ENCODE measurements at places on chromosomes 13 and 19. TPM values are rescaled to one million over a fixed set of nuclear protein-coding genes. Genes with fewer than 3 reads are reported as not detected.

The SHISA7 gene
- 4.6 TPM for total RNA-seq

The HSPB6 gene
- 0.23 TPM for total RNA-seq

The KLHL26 gene
- 8.3 TPM for total RNA-seq

The ANGPTL4 gene
- 1.6 TPM for total RNA-seq

The MBD3 gene
- 42.4 TPM for total RNA-seq

The LPAR2 gene
- 16.1 TPM for total RNA-seq

The SH2D3A gene
- total RNA-seq = 8.5 TPM

The ZNF264 gene
- total RNA-seq = 30.4 TPM

The ZFR2 gene
- total RNA-seq = 12.0 TPM

The OR7A5 gene
- total RNA-seq = not detected

The ACER1 gene
- total RNA-seq = not detected

The SIGLEC9 gene
- 0.69 TPM for total RNA-seq

The MAST3 gene
- total RNA-seq = 12.7 TPM

The HSH2D gene
- total RNA-seq = not detected

The PNMA8B gene
- total RNA-seq = 33.0 TPM

The POGLUT2 gene
- 11.5 TPM for total RNA-seq

The RFPL4A gene
- total RNA-seq = not detected

The POLR1G gene
- 6.5 TPM for total RNA-seq

The ZNF534 gene
- 2.8 TPM for total RNA-seq

The AP3D1 gene
- total RNA-seq = 78.4 TPM

The ISOC2 gene
- total RNA-seq = 20.5 TPM

The CAPN12 gene
- 1.2 TPM for total RNA-seq

The FLT3LG gene
- total RNA-seq = 0.69 TPM

The OR7C1 gene
- total RNA-seq = not detected

The FAM32A gene
- total RNA-seq = 105 TPM

The LENG9 gene
- total RNA-seq = 1.6 TPM

The PPP1R13L gene
- 0.46 TPM for total RNA-seq

The SKA3 gene
- total RNA-seq = 18.0 TPM

The ANGPTL8 gene
- not detected for total RNA-seq

The MYO1F gene
- 4.8 TPM for total RNA-seq

The TTC9B gene
- 45.7 TPM for total RNA-seq

The LINGO3 gene
- total RNA-seq = 5.8 TPM

The TMIGD2 gene
- 1.4 TPM for total RNA-seq

The TRPC4 gene
- 16.8 TPM for total RNA-seq

The RASAL3 gene
- 1.2 TPM for total RNA-seq

The RFPL4AL1 gene
- total RNA-seq = not detected

The SAFB gene
- 92.0 TPM for total RNA-seq

The KIR3DL1 gene
- not detected for total RNA-seq

The ZNF763 gene
- total RNA-seq = 3.5 TPM

The HRC gene
- 1.4 TPM for total RNA-seq

The RDH8 gene
- not detected for total RNA-seq

The NCAN gene
- total RNA-seq = 241 TPM

The CDX2 gene
- total RNA-seq = not detected

The TMEM143 gene
- total RNA-seq = 6.0 TPM

The TMC4 gene
- 0.46 TPM for total RNA-seq

The GPC5 gene
- 54.0 TPM for total RNA-seq

The C3 gene
- total RNA-seq = 63.9 TPM

The LILRB2 gene
- total RNA-seq = 0.46 TPM

The PLK5 gene
- 0.23 TPM for total RNA-seq

The ZNF569 gene
- 34.4 TPM for total RNA-seq
